Amniotic stem cell (primary cell): ENCODE measurements at places on chromosomes 4 and X.

- DNase-seq = no peak
Measured at GRCh38 chr4:13641084-13641483, 13.6 kb upstream of the BOD1L1 start.

- no peak for DNase-seq
Measured at GRCh38 chr4:78588894-78589545, 37.5 kb downstream of the ANXA3 start.

DNA sequence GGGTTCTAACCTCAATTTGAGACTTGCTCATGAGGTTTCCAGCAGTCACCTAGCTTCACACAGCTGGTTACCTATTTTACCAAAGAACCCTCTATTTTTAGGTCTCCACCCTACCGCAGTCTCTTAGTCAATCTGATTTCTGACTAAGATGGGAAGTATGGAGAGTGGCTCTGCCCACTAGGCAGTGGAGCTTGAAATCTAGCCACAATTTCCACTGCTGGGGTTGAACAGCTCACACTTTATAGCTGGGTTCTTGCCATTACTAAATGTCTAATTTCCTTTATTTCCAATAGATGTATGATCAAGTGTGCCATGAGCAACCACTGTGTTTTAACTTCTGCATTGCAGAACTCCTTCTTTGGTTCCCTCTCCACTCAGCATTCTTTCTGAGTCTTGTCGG is 43.1 kb downstream of the GASK1B start:
- DNase-seq = no peak

GRCh38 chr4:143539670-143540023 is 26.1 kb downstream of the SMARCA5 start:
- no peak for DNase-seq

- no peak for DNase-seq
Measured at GRCh38 chr4:177862541-177863176, 420.4 kb upstream of the AGA start.

DNA sequence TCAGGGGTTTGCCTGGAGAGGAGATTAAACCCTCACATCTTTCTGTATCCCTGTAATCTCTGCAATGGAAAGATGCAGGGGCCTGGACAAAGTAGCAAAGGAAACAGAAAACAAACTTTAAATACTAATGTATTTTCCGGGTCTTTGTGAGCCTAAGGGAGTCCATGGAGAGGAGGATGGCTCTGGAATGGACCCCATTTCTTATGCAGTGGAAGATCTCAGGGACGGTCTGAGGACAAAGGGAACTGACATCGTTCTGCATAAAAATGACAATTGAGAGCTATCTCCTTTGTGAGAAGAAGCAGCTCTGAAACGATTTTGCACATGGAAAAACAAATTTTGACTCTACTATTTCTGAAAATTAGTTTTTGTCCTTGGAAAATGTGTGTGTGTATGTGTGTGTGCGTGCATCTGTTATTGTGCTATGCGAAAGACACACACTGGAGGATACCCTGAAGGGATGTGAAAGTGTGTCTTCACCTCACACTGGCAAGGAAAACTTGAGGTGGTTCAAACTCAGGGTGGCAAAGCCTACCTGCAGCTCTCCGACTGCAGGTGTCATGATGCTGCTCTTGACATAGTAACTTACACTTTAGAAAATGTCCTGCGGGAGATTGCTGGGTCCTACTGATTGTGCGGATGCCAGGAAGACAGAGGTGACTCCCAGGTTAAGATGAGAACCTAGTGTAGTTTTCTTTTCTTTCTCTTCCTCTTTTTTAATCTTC is 126.4 kb upstream of the JADE1 start:
- DNase-seq = no peak

DNA sequence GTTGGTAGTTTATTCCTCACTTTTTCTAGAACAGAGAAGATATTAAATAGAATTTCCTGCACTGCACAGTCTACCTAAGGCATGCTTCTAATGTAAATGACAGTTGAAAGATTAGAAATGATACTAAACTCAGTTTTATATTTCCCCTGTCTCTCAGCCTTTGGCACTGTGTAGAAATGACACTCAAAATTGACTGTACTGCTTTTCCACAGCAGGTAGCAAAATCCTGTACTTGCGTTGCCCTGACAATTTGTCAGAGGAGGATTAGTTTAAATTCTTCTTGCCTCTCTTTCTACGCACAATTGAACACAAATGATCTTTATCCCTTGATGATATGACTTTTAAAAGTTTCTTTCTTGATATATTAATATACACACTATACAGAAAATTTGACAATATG is 347.6 kb downstream of the SPOCK3 start:
- DNase-seq = no peak

- no peak for DNase-seq
Measured at GRCh38 chr4:33052241-33052640, 2332.1 kb downstream of the PCDH7 start.

GRCh38 chr4:120447774-120448173 is 381.1 kb upstream of the MAD2L1 start:
- DNase-seq = no peak

GRCh38 chr4:38456096-38456495 is 207.9 kb upstream of the KLF3 start:
- DNase-seq = no peak

DNA sequence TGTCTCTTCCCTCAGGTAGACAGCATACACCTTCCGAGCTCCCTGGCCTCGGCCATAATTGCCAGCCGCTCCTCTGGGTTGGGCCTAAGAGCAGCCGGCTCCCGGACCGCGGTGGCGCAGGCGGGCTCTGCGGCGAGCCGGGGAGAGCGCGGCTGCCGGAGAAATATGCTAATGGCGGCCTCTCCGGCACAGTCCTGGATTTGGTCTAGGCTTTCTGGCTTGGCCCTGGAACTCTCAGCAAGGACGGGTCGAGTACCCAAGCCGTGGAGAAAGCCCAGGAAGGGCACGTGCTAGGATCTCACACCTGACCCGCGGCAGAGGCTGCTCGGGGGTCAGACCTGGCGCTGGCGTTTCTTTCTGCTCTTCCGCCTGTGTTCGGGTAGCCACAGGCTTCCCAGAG is 18.6 kb upstream of the ZIC3 start:
- DNase-seq = no peak

GRCh38 chr4:119663160-119663788 is 34.7 kb upstream of the PDE5A start:
- no peak for DNase-seq

DNA sequence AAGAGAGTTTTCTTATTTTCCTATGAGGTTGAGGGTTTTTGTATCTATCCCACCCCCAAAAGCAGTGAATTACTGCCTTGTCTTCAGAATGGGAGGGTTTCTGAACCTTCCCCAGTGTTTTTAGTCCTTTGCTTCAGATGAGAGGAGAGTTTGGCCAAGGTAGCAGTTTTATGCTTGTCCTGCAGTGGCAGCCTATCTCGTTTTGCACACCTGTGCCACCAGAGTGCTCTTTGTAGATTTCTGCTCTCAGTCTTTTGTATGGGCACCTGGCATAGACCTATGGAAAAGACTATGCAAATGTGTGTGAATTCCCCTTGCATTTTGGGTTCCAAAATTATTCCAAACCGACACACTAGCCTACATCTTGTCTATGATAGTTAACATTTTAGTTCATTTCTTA is 5.8 kb downstream of the TBC1D19 start:
- no peak for DNase-seq

DNA sequence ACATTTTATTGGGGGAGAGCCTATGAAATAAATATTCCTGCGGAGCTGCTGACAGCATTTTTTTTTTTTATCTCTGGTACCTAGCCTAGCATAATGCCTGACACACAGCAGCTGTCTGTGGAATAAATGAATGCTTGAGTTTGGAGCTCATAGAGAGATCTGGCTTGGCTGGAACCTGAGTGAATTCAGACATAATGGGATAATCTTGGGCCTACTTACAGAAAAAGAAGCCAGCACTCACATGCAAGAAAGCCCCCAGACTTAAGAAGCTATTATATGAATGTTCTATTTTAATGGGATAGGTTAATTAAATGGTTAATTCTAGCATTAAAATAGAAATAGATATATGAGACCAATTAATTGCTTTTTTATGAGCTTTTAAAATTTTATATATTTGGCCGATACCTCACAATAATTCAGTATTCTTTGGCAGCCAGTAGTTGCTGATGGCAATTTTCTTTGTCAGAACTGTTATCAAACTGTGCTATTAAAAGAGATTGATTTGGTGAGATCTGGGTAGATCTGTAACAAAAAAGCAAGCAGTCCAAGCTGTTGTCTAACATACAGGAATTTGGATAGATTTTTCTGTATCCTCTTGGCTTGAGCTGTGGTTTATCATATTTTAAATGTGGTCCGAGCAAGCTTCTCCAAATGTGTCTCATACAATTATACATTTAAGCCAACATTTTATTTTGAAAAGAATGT is 654.2 kb downstream of the PCDH7 start:
- DNase-seq = no peak

DNA sequence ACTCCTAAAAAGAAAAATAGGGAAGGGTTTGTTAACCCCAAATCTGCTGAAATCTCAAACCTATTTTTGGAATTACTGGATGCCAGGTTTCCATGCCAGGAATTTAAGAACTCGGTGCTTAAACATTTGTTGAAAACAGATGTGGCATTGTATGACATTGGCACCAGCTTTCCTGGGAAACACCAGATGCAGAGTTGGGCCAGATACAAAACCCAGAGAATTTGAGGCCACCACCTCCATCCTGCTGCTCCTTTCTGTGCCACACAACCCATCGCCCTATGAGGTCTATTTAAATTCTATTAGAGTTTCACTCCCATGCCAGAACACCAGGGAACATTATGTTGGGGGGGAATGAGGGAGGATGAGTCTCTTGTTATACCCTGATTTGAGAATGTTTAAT is 71.7 kb downstream of the ARAP2 start:
- no peak for DNase-seq

GRCh38 chr4:26132858-26133257 is 188.0 kb upstream of the RBPJ start:
- DNase-seq = no peak

GRCh38 chrX:103464072-103464773 is 55.1 kb downstream of the RAB40A start:
- peak; percentile 0 for DNase-seq
